ENCODE measurements at places on chromosomes 2 and 18. TPM values are rescaled to one million over a fixed set of nuclear protein-coding genes. Genes with fewer than 3 reads are reported as not detected.

The GMPPA gene
- polyA plus RNA-seq = 29.9 TPM

GRCh38 chr2:234275515-234275914, 221.4 kb downstream of the ARL4C start:
- H3K4me3 ChIP-seq = no peak overlapping the region
- no peak for DNase-seq
- no peaks in the 10 kb centered on the region for H3K4me1 ChIP-seq
- no peak overlapping the region for H3K27ac ChIP-seq
- no peaks in the 10 kb centered on the region for H3K27me3 ChIP-seq

- H3K27me3 ChIP-seq = no peaks in the 10 kb centered on the region
- H3K36me3 ChIP-seq = no peaks in the 10 kb centered on the region
- H3K4me1 ChIP-seq = peaks cover 12% of the 10 kb centered on the region
- no peak overlapping the region for H3K4me3 ChIP-seq
- no peak for DNase-seq
- H3K27ac ChIP-seq = no peak overlapping the region
Measured at GRCh38 chr18:55999641-56000040, 411.6 kb upstream of the TCF4 start.

DNA sequence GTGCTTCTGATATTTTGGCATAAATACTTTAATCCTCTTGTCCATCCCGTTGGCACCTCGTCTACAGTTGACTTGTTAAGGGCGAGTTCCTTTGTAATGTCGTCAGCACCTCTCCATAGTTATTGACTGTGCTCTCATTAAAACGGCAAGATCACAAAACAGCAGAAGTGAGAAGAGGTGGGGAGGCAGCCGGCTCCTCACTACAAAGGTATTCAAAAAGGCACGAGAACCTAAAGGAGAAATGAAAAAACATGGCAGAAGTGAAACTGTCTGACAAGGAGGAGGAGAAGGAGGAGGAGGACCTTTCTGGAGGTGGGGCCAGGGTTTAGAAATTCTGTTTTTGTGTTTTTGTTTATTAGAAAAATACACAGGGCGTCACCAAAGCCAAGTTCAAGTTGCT, 235.6 kb downstream of the BCL11A start:
- no peak overlapping the region for H3K4me3 ChIP-seq
- no peak overlapping the region for H3K27ac ChIP-seq
- no peaks in the 10 kb centered on the region for H3K4me1 ChIP-seq
- DNase-seq = peak; percentile 22

- no peak for DNase-seq
- H3K27ac ChIP-seq = no peak overlapping the region
- no peaks in the 10 kb centered on the region for H3K27me3 ChIP-seq
- H3K4me3 ChIP-seq = no peak overlapping the region
- H3K4me1 ChIP-seq = no peaks in the 10 kb centered on the region
Measured at GRCh38 chr18:34339155-34339554, 114.4 kb upstream of the NOL4 start.

All from stomach (tissue), 19 donors.